Activated CD4-positive, alpha-beta T cell treated with anti-CD3 and anti-CD28 coated beads, Interleukin-2, amount 50 U/mL, for 4 hours (primary cell): ENCODE measurements at places on chromosomes 1 and 21.

GRCh38 chr1:26922901-26923300 is 1.4 kb downstream of the NUDC start:
- DNase-seq: no peak

GRCh38 chr1:115239426-115239825 is 98.6 kb downstream of the NGF start:
- DNase-seq: no peak

DNA sequence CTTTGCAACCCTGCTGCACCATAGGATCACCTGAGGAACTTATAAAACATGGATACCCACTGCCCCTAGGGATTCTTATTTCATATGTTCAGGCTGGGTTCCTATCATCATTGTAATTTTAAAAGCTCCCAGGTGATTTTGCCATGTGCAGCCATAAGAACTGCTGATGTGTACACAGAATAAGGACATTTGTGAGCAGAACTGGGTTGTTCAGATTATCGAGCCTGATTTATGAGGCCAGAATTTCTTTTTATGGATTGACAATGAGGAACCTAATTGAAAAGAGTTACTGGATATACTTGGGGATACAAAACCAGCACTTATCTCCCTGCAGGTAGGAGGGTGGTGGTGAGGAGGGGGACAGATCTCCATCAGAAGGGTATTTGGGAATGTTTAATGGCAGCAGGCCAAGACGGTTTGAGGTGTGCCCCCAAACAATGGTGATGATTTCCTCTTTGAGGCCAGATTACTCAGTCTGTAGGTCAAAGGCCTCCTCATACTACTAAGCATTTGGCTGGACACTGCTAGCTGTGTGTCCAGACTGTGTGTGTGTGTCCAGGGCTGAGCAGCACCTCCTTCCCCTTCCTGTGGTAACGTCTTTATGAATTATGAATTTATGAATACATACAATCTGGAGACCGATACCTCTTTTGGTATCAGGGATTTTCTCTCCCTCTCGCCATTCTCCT is 18.9 kb downstream of the NOS1AP start:
- DNase-seq: no peak

DNA sequence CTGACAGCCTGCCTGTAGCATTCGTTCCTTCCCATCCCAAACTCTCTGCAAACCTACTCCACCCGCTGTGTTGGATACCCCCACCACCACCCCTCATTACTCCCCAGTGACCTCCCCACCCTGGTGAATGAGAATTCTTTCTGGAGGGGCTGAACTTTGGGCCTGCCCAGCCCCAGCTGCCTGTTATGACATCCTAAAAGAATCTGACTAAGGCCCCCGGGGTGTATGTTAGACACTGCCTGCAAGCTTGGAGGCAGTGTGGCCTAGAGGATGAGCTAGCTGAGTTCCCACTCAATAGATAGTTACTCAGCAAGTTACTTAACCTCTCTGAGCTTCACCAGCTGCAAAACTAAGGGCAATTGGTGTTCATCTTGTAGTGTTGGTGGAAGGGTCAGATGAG is 110.2 kb upstream of the FGGY start:
- DNase-seq: no peak
